ENCODE measurements at places on chromosomes 5 and 9.

- DNase-seq: no peak
Measured at GRCh38 chr9:74521009-74521408, 23.9 kb downstream of the RORB start.

DNA sequence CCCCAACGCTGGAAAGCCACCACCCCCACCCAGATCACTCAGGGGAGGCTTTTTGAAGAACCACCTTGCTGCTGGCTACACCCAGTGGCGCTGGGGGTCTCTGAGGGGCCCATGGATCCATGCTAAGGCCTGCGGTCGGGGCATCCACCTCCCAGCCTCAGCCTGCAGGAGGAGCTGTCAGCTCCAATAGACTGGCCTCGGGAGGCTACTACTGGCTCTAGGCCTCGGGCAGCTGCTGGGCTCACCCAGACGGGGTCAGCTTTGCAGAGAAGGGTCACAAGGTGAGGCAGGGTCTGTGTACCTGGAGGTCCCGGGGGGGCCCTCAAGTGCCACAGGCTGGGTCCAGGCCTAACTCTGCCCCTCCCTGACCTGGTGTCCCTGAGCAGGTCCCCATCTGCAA lies 193.7 kb downstream of the OLFM1 start:
- DNase-seq: no peak

DNA sequence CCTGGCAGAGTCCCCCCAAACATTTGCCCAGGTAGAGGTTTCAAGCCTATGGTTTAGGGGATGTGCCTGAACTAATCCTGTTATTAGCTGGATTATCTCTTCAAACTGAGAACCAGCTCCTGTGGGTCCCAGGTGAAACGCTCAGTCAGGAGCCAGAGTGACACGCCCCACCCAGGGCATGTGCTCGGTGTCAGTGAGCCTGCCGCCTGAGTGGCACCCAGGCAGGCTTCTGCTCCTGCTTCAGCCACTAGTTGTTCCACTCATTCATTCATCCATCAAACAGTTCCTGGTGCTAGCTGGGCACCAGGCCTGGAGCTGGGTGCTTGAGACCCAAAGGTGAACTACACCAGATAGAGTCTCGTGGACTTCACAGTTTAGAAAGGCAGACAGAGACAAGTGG lies 129.4 kb upstream of the PITX1 start:
- DNase-seq: no peak

GRCh38 chr9:107407675-107408074 lies 81.9 kb downstream of the KLF4 start:
- no peak for DNase-seq

DNA sequence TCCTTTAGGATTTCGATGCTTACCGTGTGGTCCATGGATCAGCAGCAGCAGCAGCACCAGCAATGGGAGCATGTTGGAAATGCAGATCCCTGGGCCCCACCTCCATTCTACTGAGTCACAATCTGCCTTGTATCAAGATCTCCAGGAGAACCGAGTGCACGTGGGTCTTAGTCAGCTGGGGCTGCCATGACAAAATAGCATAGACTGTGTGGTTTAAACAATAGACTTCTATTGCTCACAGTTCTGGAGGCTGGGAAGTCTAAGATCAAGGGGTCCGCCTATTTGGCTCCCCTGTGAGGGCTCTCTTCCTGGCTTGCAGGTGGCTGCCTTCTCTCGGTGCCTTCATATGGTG lies 1.3 kb upstream of the PROP1 start:
- no peak for DNase-seq

DNA sequence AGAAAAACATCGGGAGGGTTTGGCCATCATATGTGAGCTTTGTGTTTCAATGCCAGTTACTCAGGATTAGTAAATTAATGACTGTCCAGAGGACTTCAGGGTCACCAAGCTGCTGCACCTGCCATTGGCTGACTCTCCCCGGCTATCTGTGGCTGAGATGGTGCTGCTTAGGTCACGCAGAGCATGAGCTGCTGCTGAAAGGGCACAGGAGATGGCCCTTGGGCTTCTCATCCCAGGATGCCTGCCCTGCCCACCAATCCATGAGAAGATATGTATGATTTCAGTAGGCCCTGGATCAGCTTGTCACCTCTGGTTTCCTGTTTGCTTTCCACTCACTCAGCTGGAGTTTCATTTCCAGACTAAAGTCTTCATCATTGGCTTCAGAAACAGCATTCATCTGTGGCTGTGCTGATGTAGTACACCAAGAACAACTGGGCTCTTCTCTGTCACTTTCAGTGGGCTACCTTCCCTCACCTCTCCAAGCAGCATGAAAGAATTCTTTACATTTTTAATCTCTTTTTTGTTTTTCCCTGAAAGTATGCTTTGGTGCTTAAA lies 2.4 kb upstream of the CATSPER3 start:
- no peak for DNase-seq

- no peak for DNase-seq
Measured at GRCh38 chr9:136247551-136247916, 1.9 kb upstream of the QSOX2 start.

DNA sequence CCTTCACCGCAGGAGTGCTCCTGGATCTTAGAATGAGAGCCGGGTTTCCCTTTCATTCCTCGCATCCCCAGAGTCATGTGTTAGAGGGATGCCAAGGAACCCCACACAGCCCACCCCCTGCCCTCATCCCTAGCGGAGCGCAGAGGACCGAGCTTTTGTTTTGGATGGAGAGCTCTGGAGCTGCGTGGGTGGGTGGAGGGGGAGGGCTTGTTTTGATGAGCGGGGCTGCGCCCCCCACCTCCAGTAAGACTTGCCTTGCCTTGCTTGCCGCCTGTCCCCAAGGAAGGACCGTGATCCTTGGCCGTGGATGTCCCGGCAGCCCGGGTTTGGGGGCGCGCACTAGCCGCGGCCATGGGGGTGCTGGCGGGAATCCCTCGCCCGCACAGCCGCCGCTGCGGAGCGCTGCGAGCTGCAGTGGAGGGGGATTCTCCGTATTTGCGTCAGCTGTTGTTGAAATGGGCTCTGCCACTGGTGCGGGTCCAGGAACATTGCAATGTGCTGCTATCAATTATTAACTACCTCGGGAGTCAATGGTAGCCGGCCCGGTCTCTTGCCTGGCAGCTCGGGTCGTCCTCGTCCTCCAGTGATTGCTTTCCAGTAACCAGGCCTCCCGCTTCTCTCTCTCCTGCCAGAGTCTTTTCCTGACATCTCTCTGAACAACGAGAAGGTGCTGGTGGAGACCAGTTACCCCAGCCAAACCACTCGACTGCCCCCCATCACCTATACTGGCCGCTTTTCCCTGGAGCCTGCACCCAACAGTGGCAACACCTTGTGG lies 1.0 kb downstream of the EGR1 start:
- DNase-seq: no peak

DNA sequence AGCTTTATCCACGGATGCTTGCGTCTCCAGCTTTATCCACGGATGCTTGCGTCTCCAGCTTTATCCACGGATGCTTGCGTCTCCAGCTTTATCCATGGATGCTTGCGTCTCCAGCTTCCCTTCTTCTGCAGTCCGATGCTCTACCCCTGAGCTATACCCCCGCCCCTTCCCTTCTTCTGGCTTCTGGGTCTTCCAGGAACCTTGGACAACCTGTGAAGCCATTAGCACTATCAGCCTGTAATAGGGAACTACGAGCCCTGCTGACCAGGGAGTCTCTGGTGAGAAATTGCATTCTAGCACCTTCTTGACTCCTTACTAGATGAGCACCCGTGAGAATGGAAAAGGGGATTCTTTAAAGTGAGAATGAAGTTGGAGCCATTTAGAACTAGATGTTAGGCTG lies 39.1 kb upstream of the SH3PXD2B start:
- DNase-seq: no peak

- no peak for DNase-seq
Measured at GRCh38 chr9:91856419-91856818, 93.6 kb downstream of the ROR2 start.

DNA sequence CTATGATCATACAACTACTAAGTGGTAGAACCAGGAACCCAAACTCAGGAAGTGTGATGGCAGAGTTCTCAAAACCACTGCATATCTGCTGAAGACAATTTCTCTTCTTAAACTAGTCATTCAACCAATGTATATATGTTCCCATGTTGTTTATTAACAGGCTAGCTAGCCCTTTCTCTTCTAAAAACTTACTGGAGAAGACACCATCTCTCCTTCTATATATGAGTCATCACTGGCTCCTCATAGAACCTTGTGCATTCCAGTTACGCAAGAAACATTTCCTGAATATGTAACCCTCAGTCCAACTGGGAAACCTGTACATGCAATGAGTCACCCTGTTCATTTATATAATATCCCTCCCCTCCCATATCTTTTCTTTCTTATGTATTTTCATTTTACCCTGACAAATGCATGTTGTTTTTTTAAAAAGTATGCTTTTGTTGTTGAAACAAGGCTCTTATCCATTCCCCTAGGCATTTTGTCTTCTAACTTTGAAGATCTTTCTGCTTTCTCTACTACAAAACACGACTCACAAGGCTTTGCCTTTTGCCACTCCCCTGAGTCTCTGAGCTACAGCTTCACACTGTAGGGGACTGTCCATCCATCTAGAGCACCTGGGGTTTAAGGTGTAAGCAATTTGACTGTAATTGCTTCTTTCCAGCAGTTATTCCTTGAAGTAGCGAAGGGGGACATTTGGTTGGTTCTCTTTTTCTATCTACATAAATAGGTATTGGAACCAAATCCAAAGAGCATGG lies 119.5 kb downstream of the ANXA1 start:
- no peak for DNase-seq

DNA sequence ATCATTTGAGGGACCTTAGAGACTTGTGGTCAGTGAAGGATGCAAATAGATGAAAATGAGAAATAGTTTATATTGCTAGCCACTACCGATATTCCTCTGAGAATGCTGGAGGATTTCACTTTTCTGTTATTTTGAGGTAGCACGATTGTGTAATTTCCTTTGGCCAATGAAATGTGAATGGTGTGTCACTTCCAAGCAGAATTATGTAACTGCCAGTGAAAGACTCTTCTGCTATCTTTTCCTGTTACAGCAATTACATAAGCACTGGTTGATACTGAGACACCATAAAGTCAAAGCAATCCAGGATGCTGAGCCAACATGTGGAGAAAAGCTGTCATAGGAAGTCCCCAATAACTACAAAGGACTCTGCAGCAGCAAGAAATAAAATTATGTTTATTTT lies 3.6 kb upstream of the PCDHA2 start:
- no peak for DNase-seq

- no peak for DNase-seq
Measured at GRCh38 chr9:133134388-133135145, 13.5 kb upstream of the RALGDS start.

DNA sequence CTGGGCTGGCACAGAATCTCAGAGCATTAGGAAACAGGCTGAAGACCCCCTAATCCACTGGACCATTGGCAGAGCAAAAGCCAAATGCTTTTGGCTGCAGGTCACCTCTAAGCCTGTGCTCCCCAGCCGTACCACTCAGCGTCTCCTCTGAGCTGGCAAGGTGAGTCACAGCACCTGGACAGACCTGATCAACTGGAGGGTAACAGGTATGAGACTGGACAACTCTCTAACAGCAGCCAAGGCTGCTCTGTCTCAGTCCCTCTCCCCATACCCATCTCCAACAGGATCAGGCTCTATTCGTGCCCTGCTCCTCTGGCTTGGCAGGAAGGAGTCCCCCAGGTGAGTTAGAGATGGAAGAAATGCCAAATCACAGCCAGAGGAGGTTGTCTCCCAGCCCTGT lies 4.7 kb downstream of the GOLGA2 start:
- DNase-seq: no peak

DNA sequence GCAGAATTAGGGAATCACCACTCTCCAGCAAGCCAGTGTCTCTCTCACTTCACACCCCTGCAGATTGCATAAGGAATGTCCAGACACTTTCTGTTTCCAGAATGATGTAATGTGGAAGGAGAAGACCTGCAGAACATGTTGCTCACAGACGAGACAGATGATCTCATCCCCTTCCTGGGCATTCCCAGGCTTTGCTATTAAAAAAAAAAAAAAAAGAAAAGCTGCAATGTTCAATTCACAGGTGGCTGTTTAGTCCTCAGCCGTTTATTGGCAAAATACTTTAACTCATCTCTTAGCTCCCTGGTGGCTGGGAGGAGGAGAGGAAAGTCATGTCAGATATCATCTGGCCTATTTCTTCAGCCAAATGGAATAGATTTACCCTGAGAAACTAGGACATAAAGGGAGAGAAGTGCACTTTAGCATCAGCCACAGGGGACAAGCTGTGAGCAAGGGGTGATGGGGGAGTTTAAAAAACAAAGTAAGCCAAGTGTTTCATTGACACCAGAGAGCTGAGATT lies 95.9 kb upstream of the TNC start:
- DNase-seq: no peak

Measured in cortex of kidney (tissue), 1 donor.